Nucleus accumbens (tissue), 56 donors: ENCODE measurements at places on chromosomes 16 and 17.
A peak's percentile ranks its signal among the peaks of the same experiment; 100 is the strongest.

DNA sequence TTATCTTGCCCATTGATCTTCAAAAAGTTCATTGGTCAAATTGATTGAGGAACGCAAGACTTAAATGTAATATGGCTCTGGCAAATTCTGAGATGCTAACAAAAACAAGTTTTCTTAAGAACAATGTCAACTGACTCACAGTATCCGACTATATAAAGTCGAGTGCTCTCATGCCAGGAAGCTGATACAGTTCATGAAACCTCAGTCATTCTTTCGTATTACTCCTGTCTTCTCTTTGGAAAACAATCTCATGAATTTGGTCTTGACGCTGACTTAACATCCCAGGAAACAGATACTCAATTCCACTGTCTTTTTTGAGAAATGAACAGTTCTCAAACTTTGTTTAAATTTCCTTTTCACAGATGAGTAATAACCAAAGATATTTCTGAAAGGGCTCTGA lies 704.9 kb downstream of the MAF start:
- DNase-seq = no peak

- DNase-seq = peak; percentile 56
These were observed 562 bp downstream of the USP31 start for GRCh38 chr16:23148513-23149266.

DNA sequence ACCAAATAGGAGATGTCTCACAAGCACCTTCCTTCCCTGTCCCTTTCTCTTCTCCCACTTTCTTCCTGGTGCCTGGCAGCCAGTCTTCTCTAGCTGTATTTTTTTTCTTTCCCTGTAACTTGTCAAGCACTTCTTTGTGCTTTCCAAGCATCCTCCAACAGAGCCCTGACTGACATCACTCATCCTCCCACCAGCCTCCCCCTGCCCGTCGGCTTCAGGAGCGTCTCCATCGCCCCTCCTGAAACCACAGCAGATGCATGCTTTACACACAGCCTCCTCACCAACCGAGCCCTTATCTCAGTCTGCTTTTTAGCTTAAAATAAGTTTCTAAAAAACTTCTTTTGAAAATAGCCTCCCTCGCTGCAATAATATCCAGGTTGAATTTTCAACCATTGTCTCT lies 268.7 kb upstream of the CDH5 start:
- DNase-seq = peak; percentile 5

GRCh38 chr17:39508987-39509386 lies 47.7 kb downstream of the CDK12 start:
- no peak for DNase-seq

DNA sequence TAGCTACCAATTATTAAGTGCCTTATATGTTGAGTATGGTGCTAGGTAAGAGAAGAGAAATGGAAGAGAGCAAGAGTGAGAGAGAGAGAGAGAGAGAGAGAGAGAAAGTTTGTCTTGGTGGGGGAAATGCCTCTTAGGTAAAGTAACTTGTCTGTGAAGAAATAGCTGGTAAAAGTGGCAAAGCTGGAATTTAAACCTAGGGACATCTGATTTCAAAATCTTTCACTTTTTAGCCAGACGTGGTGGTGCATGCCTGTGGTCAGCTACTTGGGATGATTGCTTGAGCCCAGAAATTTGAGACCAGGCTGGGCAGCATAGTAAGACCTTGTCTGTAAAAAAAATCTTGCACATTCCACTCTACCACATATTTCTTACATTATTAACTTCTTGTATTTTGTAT lies 23.0 kb upstream of the CDR2 start:
- DNase-seq = no peak

DNA sequence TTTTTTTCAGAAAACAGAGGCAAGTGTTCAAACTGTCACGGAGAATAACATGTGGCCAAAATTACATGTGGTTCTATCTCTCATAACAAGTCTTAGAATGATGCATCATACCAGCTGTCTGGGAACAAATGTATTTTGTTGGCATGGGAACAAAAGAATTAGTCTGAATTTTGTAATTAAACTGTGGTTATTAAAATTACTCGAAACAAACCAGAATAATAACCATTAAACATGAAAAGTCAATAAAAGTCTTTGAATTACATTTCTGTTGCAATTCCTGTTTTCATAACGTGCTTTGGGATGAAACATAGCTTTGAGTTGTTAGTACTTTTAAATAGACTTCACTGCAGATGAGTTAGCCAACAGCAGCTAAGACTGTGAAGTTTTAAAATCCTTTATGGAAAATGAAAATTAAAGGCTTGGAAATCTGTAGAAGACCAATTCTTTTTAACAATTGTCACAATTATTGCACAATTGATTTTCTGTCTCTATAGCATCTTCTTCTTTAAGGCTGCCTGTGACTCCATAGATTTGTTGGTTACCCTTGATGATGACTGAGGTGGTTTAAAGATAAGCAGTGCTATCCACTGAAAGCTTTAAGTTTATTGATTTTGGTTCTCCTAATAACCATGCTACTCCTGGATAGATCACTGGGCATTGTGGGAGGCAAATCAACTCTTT lies 117.9 kb upstream of the AXIN2 start:
- no peak for DNase-seq

DNA sequence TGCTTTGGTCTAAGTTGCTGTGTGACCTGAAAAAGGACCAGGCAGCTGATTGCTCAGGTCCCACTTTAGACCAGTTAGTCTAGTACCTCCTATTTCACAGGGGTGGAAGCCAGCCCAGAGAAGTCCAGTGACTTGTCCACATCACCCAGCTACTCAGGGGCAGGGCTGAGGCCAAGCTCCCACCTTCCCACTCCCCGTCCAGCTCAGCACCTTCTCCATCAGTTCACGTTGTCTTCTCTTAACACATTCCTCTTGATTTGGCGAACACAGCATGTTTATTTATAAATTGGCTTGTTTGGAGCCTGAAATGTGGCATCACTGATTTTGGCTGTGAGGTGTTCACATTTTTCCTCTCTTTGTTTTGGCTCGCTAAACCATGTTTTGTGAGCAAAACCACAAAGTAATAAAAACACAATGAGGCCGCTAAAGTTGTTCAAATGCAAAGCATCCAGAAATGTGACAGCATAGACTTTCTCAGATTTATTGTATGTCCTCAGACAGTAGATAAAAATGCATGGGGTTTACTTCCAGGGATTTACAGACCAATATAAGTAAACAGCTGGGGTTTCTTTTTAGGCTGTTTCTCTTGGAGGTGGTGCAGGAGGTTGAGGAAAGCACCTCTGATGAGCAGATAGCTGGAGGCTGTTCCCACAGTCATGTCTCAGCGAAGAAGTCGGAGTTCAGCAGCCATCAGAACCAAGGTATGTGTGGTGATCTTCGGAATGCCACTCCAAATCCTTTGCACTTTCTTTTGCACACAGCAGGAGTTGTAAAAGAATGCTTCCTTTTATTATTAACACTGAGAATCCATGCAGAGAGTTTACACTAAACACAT lies 88.4 kb downstream of the PLXDC1 start:
- DNase-seq = no peak

- no peak for DNase-seq
These were observed 24.5 kb upstream of the NKD1 start for GRCh38 chr16:50523710-50524109.

DNA sequence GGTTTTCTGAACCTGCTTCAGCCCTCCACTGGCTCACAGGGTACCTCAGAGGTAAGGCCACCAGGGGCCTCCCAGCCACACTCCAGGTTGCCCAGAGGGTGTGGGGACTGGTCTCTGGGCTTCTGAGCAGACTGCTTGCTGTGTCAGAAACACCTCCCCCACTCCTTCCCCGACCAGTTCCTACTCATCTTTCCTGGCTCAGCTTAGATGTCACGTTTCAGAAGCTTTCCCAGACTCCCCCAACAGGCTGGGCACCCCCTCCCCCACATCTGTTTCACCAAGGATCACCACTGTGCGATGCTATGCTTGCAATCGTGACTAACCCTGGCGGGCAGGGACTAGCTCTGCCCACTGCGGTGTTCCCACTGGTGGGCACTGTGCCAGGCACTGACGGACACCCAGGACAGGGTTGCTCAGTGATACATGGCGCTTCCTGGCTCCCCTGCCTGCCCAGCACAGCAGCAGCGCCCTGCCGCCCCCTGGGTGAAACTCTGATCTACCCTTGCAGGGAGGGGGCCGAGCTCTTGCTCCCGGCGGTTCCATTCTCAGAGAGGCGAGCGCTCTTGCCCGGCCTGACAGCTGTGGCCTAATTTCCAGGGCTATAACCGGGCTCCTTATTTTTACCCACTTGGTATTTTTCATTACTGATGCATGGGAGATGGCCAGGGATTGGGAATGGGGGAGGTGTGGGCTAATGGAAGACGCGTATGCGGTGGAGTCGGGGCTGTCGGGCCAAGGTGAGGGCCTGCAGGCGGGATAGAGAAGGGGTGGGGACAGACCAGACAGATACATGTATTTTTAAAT lies 29.4 kb upstream of the MTSS2 start:
- peak; percentile 52 for DNase-seq

DNA sequence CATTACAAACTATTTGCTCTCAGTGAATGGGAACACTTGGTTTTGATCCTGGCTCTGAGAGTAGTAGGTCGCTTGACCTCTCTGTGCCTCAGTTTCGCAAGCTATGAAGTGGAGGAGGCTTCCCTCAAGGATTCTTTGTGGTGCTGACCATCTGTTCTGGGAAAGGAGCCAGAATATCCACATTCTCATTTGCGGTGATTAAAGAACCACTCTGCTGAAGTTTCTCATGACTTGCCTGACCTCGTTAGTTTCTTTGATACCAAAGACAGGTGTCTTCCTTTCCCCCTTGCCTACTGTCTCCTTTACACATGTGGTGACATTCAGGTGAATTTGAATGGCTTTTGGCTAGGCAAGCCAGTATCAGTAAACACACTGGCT lies 116.0 kb downstream of the SNX29 start:
- DNase-seq = no peak

DNA sequence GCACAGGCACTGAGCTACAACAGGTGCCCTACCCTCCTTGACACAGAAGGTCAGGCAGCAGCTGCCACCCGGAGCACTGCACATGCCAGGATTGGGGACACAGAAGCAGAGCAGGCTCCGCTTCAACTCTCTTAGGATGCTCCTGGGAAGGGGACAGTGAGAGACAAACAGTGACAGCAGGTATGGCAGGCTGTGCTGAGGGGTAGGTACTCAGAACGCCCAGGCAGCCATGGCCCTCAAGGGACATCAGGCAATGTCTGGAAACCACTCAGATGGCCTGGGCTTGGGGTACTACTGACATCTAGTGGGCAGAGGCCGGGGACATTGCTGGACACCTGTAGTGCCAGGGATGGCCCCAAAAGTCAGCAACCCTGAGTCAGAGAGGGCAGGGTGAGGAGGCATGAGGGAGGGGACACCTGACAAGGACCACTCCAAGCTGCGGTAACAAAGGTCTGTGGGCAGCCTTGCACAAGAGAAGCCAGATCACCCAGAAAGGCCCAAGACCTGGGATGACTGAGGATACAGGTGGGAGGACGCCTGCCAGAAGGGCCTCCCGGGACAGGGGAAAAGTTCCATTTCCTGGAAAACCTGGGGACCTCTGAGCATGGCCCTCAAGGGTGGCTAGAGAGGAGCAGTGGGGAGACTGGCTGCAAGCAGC lies 21.2 kb downstream of the PEMT start:
- DNase-seq = peak; percentile 14

GRCh38 chr16:66660422-66661209 lies 35.9 kb downstream of the CMTM4 start:
- peak; percentile 8 for DNase-seq
